ENCODE measurements at places on chromosomes 12 and 14.

DNA sequence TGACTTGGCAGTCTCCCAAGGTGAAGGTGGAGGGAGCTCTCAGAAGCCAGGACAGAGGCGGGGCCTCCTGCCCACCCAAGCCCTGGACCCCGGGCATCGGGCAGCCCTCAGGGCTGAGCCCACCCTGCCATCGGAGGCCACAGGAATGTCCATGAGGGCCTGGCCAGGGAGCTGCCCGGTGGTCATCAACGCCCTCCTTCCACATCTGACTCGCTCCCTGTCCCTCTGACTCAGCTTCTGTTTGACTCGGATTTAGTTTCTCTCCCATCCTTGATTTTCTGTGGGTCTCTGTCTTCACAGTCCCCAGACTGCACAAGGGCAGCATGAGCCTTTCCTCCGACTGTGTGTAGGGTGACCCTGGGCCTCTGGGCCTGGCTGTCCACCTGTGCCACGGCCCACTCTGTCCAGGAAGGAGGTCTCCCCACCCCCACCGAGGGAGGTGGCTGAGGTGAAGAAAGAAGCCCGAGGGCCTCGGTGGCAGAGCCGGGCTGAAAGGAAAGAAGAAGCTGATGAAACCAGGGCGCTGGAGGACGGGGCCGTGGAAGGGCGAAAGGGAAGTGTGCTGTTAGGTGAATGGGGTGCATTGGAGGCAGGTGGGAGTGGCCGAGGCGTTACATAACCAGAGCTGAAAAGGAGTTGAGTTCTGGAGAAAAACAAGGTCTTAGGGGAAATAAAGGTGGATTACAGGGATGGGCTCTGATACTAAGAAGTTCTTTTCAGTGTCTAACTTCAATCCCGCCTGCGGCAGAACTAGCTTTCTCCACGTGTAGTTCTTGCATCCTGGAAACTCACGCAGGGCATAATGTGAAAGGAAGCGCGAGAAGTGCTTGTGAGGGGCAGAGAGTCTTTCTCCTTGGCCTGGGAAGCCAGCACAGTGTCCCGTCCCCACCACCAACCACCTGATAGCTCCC, 16.7 kb upstream of the TMEM106C start:
- no peak for DNase-seq

- no peak for DNase-seq
Observed at GRCh38 chr12:123390498-123391426, 6.8 kb downstream of the KMT5A start.

DNA sequence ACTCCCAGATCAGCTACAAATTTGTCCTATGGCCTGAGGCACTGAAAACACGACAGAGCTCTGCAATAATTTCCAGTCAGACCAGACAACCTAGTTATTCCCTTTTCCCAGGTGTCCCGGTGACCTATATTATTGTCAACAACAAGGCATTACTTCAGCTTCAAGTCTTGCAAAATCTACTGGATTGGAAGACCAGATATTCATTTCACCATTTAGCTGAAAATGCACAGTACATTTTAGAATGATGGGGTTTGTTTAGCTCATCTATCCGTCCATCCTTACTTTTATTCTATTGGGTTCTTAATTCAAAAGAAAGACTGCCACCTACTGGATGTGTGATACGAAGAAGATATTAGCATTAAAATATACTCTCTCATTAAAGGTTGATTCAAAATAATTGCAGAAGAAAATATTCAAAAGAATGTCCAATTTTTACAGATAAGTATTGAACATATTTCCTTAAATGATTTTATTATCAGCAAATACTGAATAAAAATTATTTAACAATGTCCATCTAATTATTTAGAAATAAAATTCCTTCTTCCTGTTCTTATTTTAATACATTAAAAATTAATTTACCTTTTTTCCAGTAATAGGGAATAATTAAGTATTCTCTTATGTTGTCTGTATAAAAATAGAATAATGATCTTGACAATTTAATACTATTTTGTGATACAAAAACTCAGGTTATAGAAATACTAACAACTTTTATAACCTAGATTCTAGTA, 244.9 kb upstream of the LRIG3 start:
- no peak for DNase-seq

DNA sequence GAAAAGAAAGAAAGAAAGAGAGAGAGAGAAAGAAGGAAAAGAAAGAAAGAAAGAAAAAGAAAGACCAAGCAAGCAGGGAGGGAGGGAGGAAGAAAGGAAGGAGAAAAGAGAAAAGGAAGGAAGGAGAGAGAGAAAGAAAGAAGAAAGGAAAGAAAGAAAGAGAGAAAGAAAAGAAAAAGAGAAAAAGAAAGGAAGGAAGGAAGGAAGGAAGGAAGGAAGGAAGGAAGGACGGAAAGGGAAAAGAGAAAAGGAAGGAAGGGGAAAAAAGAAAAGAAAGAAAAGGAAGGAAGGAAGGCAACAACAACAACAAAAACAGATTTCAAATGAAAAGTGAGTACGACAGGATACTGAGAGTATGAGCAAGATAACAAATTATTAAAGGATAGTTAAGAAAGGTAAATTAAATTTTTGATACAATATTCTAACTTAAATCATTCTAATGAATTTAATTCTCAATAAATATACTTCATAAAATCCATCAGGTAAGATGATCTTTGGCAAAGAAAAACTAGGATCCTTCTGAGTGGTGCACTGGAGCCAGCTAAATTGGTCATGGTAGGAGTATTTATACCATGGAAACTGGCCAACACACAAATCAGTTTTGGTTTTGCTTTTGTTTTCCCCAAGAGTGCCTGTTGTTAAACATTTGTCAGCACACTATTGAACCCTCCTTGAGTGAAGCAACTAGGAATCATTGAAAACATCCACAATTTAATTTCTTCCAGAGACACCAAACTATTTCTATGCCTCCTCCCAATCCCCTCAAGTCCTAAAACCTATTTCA, 56.1 kb upstream of the DYRK2 start:
- DNase-seq, result no peak

- no peak for DNase-seq
Observed at GRCh38 chr14:80942191-80942600, 658 bp upstream of the CEP128 start.

GRCh38 chr12:93056971-93057535, 128.0 kb upstream of the EEA1 start:
- no peak for DNase-seq

- DNase-seq, result no peak
Observed at GRCh38 chr14:81303258-81303935, 82.6 kb upstream of the GTF2A1 start.

GRCh38 chr12:10285919-10286318, 21.8 kb upstream of the KLRD1 start:
- DNase-seq, result no peak

DNA sequence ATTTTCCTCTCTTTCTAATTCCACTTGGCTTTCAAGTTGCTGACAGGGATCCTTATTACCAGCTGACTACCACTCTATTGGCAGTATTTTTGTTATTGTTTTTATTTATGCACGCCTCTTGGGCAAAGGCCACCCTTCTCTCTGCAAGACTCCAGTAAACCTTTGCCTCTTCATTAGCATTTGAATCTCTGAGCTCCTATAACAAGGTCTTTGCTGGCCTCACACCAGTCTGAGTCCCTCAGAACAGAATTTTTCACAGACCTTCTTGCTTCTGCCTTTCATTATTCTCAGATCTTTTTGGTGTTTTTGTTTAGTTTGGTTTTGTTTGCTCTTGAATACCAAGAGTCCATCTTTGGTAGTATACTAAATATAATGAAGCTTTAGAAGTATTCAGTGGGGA, 145.9 kb downstream of the PDZRN4 start:
- DNase-seq, result no peak

GRCh38 chr14:67566908-67567307, 33.2 kb downstream of the PIGH start:
- DNase-seq, result no peak

DNA sequence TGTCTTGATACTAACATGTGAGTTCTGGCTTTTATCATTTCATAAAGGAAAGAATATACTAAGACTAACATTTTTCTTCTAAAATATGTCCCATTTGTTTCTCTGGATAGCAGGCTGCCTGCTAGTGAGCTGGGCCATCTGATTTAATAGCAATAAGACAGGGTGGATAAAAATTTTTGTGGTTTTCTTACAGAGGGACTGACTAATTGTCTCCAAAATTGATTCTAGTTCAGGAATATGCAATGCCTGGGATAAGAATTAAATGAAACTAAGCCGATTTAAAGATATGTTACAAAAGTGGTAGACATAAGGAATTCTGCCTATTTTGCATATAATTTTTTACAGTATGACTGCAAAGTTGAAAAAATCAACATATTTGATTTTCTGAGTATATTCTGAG, 252.9 kb upstream of the NAV3 start:
- no peak for DNase-seq

- DNase-seq, result no peak
Observed at GRCh38 chr14:97457575-97458085, 660.4 kb downstream of the VRK1 start.

- no peak for DNase-seq
Observed at GRCh38 chr14:94819531-94819930, 49.6 kb upstream of the GSC start.

DNA sequence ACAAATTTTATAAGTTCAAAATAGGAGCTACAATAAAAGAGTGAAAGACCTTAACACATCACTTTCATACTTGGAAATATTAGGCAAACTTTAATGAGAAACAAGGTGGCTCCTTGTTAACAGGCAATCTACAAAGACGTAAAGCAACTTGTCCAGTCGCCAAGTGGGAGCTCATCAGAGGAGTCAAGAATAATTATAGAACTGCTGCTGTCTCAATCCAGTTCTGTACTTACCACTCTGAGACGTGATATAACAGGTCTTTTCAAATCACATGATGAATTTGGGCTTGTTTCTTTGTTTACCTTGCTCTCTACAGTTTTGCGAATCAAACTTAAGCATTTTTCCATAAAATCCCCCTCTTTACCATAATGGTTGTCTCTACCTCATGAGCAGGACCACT, 3.6 kb downstream of the YBX3 start:
- DNase-seq, result no peak

- DNase-seq, result no peak
Observed at GRCh38 chr12:110860833-110861296, 14.1 kb downstream of the CCDC63 start.

DNA sequence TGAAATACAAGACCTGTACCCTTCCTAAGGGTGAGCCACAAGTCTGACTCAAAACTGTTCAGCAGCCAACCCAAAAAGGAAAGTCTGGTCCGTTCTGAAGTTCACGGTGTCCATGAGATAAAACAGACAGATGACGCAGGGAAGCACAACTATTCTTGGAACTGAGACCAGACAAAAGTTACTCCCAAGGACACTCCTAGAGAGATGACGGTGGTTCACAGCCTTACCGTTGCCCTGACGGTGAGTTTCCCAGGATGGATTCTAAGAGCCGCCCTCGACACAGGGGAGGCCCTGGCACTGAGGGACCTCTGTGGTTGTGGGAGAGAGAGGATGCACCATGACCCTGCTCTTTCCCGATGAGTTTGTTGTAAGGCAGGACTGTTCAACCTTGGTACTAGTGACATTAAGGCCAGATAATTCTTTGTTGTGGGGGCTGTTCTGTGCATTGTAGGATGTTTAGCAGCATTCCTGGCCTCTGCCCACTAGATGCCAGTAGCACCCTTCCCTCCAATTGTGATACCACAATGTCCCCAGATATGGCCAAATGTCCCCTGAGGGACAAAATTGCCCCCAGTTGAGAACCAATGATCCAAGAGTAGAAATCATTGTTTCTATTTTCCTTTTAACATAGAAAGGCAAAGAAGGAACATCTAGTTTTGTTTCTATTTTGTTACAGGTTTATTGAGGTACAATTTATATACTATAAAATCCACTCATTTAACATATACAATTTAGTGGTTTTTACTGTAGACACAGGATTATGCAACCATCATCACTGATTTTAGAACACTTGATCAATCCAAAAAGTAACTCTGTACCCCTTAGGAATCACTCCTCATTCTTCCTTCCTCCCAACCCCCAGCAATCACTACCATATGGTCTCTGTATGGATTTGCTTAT, 23.0 kb downstream of the OR10P1 start:
- DNase-seq, result no peak

DNA sequence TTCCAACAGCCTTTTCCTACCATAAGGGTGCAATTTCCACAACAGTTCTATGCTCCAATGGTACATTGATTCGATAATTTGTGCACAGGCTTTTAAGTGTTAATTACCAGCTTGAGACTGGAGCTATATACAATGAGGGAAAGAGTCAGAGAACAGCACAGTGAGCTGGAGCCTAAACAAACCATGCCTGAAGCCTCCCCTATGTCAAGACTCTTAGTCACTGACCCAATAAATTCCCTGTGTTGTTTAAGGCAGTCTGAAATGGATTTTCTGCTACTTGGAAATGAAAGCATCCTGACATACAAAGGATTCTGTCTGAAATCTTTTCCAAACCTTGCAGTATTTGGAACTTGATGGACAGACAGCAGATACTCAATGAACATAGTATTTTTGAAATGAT, 149.0 kb downstream of the EFCAB11 start:
- DNase-seq, result no peak

DNA sequence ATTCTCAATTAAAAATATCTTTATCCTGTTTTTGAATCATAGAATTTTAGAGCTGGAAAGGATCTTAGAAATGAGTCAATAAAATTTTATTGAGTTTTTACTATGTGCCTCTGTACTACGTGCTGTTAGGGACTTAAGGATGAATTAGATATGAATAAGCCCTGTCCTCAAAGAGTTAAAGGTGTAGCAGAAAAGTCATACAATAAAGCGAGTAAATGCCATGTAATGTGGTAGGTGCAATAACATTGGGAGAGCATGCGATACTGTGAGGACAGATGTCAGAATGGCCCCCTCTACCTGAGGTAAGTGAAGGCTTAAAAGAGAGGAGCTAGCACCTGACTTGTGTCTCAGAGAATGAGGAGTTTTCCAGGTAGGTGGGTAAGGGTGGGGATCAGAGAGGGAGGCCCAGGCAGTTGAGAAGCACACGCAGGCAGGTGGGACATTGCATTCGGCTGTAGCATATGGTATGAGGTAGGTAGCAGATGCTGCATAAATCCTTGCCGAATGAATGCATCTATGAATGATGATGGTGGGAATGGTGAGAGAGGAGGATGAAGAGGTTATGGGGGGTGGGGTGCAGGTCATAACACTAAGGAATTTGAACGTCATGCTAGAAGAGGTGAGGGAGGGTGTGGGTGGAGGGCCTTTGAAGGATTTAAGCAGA, 35.4 kb upstream of the ATP23 start:
- no peak for DNase-seq

- DNase-seq, result no peak
Observed at GRCh38 chr14:84856751-84857534, 673.0 kb upstream of the FLRT2 start.

DNA sequence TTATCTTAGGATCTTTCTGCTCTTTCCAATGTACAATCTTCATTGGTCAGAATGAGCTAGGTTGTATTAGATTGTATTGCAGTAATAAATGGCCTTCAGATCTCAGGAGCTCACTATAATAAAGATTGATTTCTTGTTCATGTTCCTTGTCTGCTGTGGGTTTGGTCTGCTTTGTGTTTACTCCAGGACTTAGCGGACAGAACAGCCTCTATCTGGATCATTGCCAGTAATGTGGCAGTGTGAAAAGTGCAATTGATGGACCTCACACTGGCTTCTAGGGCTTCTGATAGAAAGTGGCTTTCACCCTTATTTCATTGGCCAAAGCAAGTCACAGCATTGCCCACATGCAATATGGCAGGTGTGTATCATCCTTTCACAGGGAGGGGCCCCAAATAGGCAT, 81.2 kb downstream of the BTG1 start:
- DNase-seq, result no peak

- no peak for DNase-seq
Observed at GRCh38 chr12:81284137-81284536, 206.3 kb downstream of the ACSS3 start.

Data from esophagus squamous epithelium (tissue), 5 donors.